ENCODE measurements at places on chromosomes 16 and 17. TPM values are rescaled to one million over a fixed set of nuclear protein-coding genes. Genes with fewer than 3 reads are reported as not detected.

DCXR gene
- 31.5 TPM for polyA plus RNA-seq

XYLT1 gene
- 6.4 TPM for polyA plus RNA-seq

RNF43 gene
- polyA plus RNA-seq: 0.05 TPM

GRCh38 chr16:13120557-13120956, 219.2 kb downstream of the SHISA9 start:
- DNase-seq: no peak

All from hindlimb muscle (tissue), 1 donor.